Stimulated activated CD4-positive, alpha-beta T cell treated with anti-CD3 and anti-CD28 coated beads, Interleukin-2, amount 100 ng/mL, for 48 hours (primary cell): ENCODE measurements at places on chromosomes 6 and 20.

DNA sequence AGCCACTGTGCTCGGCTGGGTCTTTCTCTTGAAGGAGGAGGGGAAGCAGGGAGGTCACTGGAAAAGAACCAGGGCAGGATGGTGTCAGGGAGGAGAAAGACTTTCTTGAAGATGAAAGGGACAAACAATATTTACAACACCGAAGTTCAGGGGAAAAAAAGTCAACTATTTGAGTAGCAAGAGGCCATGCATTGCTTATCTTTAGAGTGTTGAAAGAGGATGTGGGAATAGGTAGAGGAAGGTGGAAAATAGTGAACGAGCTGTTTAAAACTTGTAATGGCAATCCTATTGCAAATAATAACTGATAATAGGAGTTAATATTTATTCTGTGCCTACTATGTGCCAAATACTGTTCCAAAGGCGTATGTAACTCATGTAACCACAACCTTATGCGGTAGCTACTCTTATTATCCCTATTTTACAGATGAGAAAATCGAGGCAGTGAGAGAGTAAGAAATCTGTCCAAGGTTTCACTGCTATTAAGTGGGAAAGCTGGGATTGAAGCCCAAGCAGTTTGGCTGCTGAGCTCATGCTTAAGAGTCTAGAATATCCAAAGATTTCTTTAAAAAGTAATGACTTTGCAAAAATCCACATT lies 12.7 kb upstream of the MLIP start:
- no peak for DNase-seq

- no peak for DNase-seq
Measured at GRCh38 chr20:51985013-51985415, 182.7 kb upstream of the SALL4 start.

- no peak for DNase-seq
Measured at GRCh38 chr20:63518351-63518861, 2.2 kb upstream of the PPDPF start.

GRCh38 chr6:20583444-20583800 lies 49.2 kb downstream of the CDKAL1 start:
- DNase-seq = no peak

DNA sequence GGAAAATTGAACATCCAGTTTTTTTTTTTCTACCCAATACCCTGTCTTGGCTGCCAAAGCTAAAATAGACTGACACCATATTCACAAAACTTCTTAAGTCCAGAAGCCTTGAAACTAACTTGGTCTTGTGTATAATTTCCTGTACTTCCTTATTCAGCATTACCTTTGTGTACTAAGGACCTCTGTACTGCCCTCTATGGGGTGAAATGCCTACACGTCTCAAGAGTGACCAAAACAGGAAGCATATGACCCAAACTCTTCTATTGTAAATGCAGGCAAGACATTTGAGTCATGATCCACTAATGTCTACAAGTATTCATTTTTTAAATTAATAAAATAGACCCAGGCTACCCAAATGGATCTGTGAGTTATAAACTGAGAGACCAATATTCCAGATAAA lies 50.4 kb downstream of the HMGCLL1 start:
- no peak for DNase-seq

DNA sequence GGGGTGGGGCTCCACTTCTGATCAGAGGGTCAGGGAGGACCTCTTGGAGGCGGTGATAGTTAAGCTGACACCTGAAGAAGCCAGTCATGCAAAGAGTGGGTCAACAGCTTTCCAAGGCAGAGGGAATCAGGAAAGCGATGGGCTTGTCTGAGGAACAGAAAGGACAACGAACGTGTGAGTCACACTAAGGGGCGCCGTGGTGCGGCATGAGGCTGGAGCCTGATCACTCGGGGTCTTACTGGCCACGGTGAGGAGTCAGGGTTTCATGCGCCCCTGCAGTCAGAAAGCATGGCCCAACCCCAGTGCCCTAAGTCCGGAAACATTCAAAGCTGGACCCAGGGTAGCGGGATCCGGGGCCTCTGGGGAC lies 50.6 kb upstream of the SLC32A1 start:
- DNase-seq = no peak

GRCh38 chr6:75220357-75220756 lies 14.5 kb upstream of the COL12A1 start:
- DNase-seq = no peak

GRCh38 chr6:91299544-91300491 lies 712.9 kb upstream of the MAP3K7 start:
- no peak for DNase-seq

DNA sequence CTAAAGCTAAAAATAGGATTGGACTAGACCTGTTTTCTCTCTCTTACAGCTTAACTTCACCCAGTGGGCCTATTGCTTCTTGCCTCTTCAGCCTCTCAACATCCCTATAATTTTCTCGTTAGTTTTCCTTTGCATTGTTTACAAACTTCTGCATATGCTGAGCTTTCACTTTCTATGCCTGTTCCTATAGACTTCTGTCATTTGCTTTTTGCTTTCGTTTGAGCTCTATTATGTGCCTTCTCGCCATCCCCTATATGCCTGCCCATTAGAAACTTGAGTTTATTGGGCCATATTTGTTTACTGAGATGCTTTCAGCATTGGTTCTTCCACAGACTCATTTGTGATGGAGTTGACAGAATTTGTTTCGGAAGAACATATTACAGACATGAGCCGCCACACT lies 40.9 kb downstream of the NCOA7 start:
- no peak for DNase-seq

DNA sequence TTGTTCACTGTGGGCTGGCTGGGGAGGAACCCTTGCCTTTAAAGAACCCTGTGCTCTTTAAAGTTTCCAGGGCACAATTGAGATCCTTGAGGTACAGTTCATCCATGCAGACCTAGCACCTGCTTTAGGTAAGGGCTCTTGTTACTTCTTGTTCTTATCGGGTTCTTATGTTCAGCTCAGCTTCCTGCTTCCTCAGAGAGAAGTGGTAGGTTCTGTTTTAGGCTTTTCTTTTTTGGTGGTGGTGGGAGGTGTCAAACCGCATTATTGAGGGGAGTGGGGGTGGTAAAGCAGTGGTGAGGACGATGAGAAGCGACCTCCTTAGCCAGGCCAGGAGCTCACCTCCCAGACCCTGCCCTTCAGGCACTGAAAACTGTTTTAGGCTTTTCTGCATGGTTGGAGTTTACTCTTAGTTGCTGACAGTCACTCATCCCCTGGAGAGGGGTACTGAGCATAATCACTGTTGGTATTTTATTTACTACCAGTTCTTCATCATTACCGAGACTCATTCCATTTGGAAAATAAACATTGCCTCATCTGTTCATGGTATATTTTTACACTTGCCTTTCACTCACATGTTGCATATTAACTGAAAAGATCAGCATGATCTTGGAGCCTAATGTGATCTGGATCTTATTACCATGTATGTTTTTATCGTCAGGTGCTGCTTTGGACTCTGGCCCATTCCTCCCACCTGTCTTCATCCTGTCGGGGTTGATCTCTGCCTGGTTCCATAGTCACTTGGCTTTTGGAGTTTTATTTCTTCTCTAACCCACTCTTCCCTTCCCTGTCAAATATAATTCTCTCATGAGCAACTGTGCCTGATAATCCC lies 35.4 kb downstream of the SLC16A10 start:
- no peak for DNase-seq

GRCh38 chr6:38024908-38025307 lies 205.4 kb downstream of the ZFAND3 start:
- DNase-seq = no peak

DNA sequence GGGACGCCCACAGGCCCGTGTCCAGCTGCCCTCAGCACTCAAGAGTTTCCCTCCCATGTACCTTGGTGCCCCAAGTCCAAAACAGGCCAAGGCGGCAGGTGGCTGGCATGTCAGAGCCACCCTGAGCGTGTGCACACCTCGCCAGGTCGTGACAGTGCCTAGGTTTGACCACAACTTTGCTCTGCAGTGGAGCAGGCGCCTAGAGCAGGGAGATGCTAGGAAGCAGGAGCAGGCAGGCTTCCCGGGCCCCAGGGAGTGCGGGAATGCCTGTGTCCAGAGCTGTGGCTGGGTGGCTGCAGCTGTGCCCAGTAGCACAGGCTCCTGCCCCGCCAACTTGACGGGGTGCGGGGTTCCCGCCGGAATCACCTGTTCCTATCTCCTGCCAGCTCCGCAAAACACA lies 380.8 kb upstream of the IMPG1 start:
- no peak for DNase-seq

DNA sequence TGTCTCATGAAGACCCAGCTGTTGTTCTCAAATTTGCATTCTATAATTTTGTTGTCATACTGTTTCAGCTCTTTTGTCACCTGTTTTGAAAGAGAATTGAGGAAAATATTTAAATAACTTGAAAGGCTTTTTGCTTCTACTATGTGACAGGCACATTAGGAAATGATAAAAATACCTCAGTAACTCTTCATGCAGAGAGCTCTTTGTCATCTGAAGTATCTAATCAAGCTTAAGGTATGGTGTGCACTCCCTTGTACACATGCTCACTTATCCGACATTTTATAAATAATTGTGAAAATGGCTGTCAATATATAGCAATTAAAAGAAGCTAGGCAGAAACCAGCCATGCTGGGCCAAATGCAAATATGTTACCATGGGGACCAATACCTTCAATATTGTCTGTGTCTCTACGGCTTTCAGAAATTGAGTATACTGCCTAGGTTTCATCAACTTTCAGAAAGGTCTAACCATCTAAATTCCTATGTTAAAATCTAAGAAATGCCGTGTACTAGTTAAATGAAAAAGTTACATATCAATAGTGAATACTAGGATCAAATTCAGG lies 349.0 kb downstream of the RNGTT start:
- DNase-seq = no peak

GRCh38 chr6:133241086-133241900 lies at the start of gene EYA4:
TSS of gene EYA4 (plus strand) at chr6:133241357. CDS start at chr6:133274781, 33,424 bp downstream.
- no peak for DNase-seq

GRCh38 chr20:4150070-4150441 lies 134.7 kb upstream of the RNF24 start:
- no peak for DNase-seq

DNA sequence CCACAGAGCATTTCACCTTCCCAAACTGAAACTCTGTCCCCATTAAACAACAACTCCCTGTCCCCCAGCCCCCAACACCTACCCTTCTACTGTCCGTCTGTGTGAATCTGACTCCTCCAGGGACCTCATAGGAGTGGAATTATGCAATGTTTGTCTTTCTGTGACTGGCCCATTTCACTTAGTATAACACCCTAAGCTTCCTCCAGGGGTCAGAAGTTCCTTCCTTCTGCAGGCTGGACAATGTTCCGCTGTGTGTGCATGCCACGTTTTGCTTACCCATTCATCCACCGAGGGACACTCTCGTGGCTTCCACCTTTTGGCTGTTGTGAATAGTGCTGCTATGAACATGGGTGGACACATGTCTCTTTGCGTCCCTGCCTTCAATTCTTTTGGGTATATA lies 37.6 kb upstream of the MPC1 start:
- no peak for DNase-seq

GRCh38 chr6:53702316-53702715 lies 36.8 kb upstream of the KLHL31 start:
- DNase-seq = no peak

GRCh38 chr6:18492972-18493371 lies 105.8 kb downstream of the RNF144B start:
- DNase-seq = no peak

DNA sequence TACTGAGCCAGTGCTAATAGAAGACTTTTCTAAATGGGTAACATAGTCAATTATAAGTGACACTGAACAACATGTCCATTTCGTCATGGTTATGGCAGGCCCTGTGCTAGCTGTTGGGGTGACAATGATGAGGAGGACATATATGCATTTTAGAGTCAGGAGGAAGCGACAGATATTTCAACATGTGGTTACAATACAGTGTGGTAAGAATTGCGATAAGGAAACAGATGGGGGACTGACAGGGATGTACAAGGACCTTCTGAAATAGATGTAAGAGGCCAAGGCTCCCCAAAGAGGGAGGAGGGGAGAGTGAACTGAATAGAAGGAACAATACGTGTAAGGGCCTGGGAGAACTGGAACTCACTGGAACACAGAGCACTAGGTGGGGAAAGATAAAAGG lies 11.7 kb downstream of the MMP24 start:
- no peak for DNase-seq

DNA sequence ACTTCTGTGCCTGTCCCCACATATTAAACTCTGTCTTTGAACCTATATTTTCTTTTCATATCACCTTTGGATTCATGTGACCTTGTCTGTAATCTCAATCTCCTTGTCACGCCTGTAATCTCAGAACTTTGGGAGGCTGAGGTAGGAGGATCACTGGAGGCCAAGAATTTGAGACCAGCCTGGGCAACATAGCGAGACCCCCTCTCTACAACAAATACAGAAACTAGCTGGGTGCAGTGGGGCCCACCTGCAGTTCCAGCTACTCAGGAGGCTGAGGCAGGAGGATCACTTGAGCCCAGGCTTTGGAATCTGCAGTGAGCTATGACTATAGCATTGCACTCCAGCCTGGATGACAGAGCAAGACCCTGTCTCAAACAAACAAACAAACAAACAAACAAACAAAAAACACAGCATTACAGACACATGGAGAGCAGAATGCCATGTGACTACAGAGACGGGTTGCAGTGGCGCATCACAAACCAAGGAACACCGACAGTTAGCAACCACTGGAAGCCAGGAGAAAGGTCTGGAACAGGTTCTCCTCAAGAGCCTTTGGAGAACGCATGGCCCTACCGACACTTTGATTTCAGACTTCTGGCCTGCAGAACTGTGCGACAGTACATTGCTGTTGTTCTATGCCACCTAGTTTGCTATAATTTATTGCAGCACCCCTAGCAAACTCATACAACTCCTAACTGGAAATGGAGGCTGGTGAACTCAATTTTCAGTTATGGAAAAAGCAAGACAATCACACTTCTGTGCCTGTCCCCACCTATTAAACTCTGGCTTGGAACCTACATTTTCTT lies 14.6 kb upstream of the TIAM2 start:
- DNase-seq = no peak

GRCh38 chr6:124310139-124310538 lies 506.5 kb downstream of the NKAIN2 start:
- DNase-seq = no peak

DNA sequence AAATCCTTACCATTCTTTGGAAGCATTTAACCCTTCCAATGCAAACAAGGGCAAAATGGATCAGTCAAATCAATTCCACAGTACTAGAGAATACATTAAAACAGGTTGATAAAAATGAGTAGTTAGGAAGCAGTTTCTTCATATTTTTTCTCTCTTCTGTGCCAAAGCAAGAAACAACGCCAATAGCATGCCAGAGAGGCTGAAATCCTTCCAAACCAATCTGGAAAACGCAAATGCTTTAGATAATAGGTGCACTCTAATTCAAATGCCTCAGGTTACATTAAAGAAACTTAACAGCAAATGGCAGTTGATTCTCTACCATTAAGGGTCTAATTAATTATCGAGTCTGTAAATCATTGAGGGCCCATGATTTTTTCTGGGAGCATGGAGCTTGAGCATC lies 755.2 kb downstream of the C6orf118 start:
- no peak for DNase-seq
